T1000 (cell line): ENCODE measurements at places on chromosomes 1 and 21.
A peak's percentile ranks its signal among the peaks of the same experiment; 100 is the strongest.

- no peak for DNase-seq
Measured at GRCh38 chr1:38246955-38247952, 200.7 kb upstream of the POU3F1 start.

DNA sequence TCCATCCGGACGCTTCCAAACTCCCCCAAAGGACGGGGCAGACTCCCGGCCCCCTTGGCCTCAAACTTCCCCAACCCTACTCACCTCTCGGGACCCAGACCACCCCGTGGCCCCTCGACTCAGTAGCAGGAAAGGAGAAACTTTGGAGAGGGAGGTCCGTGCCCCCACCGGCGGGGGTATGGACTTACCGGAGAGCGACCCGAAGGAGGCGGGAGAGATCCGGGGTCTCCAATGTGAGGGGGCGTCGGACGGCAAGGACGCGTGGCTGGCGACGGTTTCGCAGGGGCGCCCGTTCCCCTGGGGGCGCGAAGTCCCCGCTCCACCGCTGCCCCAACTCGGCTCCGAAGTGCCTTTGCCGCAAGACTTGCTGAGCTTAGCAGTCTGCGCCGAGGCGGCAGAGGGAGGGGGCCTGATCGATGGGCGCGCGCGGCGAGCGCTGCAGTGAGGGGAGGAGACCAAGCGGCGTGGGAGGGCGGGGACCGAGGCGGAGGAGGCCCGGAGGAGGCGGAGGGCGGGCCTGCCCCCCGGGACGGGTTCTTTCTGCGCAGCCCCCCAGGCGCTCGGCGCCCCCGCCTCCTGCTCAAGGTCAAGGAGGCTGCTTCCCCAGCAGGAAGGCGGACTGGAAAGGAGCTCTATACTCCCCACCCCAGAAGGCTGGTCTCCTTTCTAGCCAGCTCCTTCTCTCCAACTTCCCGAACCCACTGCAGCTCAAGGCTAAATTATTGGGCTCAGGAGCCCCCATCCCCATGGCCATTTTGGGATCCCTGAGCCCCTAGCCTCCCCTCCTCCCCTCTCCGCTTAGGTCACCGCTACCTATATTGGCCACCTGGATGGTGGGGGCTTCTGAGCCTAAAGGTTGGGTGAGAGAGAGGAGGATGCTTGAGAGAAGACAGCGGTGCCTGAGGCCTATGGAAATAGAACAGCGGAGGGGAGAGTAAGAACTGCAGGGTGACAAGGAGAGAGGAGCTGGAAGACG lies at the start of gene SYT2:
TSS of gene SYT2 (minus strand) at position 385 of the 976 bp plus-strand sequence. CDS start 104,682 bp downstream, outside the sequence.
- DNase-seq = no peak

DNA sequence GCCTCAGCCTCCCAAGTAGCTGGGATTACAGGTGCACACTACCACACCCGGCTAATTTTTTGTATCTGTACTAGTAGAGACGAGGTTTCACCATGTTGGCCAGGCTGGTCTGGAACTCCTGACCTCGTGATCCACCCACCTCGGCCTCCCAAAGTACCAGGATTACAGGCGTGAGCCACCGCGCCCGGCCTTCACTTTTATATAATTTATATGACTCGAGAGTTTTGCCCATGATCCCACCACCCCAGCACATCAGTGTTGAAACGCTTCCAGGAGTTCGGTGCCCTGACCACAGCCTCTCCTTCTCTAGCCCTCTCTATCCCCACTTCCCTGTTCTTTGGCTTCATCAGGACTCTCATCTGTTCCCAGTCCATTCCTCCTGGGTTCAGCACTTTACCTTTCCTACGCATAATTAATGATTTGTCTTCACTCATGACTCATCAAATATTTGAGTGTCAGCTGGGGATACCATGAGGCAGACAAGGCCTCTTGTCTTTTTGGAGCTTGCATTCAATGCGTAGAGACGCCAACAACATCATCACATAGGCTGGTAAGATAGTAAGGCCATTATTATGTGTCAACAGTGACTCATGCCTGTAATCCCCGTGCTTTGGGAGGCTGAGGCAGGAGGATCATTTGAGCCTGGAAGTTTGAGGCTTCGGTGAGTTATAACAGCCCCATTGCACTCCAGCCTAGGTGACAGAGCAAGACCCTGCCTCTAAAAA lies 1.4 kb downstream of the PMF1 start:
- peak; percentile 10 for DNase-seq

DNA sequence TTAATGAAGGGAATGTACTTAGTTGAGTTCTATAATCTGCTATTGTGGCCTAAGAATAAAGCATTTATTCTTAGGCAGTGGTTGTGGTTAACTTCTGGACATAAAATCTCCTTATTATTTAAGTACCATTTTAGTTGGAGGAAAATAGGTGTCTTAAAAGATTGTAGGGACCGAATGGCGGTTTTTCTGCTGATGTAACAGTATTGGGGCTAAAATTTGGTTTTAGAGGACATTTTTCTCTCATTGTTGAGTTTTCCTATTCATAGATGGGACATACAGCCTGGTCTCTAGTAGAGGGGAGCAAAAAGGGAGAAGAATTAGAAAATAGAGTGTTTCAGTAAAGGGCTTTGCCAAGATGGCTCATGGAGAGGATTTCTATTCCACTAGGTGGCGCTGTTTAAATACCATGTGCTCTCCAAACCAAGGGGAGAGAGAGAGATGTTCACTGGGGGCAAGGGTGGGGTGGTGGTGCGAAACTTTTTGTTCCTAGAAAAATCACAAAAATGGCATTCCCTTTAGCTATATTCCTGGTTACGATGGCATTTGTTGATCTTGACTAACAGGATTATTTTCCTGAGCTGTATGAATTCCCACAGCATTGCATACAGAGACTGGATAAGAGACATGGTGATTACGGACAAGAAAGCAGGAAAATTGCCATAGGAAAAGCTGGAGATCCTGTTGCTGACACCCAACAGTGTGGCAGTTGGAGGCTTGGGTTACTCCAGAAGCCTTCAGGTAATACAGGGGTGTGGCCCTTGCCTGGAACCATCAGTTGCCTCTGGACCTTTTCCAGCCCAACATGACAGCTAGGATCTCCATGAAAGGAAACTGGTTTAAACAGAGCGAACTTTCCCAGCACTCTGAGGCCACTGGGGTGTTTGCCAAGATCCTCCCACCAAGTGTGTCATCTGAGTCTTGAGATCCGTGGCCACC lies 18.2 kb upstream of the FCGR2A start:
- no peak for DNase-seq

DNA sequence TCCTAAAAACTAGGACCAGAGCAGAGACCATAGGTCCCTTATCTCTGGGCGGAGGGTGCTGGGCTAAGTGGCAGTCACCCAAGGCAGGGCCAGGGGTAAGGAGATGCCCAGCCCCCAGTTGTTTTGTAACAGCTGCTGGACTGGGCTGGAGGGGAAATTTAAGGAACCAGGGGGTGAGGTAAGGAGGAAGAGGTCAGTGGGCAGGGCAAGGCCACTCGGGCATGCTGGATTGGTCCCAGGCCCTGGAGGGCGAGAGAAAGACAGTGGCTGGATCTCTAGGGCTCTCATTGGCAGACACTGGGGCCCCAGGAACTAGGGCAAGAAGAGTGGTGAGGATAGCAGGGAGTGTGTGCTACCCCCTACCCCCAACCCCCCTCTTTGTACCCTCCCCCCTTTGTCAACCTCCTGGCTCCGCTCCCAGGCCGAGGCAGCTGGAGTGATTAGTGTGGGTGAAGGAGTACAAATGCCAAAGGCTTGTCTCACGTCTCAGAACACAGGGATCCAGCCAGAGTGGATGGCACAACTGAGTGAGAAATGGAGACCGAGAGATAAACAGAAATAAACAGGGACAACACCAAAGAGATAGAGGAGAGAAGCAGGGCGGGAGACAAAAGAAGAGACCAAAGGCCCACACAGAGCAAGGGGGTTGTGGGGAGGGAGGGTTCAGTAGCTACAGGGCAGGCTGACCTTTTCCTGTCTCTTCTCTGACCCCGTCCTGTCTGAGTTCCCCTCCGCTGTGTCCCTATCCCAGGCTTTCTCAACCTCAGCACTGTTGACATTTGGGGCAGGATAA lies 20.5 kb upstream of the THRAP3 start:
- DNase-seq = no peak

DNA sequence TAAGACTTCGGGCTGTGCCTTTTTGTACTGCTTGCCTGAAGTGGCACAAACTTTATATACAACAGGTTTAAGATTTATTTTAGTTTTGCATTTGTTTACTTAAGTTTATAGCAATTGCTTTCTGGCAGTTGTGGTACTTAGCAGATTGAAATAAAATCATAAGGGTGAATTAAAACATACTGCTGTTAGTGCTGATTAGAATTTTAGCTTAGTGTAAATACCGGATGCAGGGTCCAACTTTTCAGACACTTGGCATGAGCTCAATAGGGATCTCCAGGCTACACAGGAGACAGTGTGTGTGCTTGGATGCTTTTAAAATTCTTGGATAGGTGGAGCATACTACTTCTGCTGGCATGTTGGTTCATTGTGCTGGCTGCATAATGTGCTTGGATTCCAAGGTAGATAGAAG lies 159.6 kb downstream of the NFIA start:
- DNase-seq = no peak

DNA sequence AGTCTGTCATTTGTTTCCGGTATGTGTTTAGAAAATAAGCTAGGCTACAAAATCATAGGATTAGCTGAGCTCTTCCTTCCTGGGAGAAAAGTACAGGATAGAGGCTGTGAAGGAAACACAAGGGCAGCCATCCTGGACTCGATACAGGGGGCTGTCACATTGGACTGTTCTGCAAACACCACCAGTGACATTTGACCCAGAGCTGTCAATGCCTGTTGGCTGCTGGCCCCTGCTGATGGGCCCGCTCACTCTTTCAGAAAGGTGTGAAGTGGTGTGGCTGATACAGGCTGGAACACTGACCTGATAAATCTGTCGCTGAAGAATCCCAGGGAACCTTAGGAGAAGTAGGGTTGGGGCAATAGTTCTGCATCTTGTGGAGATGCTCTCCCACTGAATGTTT lies 183.1 kb downstream of the RHOU start:
- no peak for DNase-seq

DNA sequence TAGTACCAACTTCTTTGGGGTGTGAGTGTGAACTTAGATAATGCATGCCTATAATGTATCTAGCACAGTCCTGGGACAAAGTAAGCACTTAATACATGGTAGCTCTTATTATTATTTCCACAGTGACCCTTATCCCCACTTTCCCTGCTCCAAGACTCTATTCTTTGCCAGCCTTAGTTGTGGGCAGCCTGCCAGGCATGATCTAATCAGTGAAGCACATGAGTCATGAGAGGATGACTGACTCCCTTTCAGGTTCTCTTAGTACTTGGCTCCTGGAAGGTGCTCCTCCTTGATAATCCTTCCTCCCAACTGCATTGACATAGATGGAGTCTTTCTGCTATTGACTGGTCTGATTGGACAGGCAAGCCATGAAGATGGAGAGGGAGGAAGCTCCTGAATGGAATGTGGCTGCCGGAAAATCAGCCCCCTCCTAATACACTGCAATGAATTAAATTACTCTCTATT lies 17.4 kb upstream of the GNG12 start:
- peak; percentile 56 for DNase-seq

GRCh38 chr1:214638997-214639396 lies 36.0 kb downstream of the CENPF start:
- no peak for DNase-seq

- no peak for DNase-seq
Measured at GRCh38 chr1:222109836-222110235, 367.9 kb upstream of the DUSP10 start.

DNA sequence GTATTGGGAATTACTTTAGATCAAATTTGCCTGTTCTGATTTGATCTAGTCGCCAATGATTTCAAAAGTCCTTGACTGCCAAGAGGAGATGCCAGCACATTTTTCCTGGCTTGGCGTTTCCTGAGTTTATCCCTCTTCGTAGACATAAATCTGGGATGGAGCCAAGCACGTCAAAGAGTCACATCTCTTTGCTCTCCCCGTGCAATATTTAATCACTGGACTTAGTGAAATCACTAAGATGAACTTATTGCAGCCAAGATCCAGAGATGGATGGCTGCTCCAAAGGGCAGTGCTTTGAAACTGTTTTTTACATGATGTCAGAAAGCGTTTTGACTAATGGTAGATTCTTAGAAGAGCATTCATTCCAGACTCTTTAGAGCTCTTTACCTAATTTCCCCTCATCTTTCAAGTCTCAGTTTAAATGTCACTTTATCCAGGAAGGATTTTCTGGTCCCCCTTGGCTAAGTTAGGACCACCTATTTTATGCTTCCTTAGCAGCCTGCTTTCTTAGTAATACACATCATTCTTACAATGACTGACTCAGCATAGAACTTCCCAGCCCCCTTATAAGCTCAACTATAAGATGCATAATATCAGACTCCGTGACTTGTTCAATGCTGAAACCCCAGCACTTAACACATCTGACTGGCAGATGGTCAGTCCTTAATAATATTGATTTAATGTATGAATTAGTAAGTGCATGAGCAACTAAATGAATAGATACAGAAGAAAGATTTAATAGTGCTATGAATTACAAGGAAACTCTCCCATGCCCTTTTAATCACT lies 94.4 kb upstream of the GREM2 start:
- DNase-seq = no peak

DNA sequence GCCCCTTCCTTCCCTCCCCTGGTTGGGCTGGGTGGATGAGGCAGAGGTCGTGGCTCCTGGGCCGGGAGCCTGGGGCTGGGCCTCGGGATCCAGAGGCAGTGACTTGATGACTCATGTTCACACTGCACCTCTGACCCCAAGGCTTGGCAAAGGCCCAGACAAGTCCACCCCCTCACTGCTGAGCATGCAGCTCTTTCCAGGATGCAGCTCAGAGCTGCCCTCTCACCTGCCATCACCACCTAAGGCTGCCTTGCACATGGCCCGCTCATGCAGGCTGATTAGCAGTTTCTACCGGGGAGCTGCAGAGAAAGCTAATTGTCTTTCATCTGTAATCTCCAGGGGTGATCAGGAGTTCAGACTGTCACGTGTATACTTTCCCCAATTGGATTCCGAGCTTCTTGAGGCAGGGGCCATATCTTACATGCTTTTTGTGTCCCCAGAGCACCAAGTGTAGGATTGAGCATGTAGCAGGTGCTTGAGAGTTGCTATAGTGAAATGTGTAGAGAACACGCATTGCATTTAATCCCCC lies 62.1 kb downstream of the LRRN2 start:
- no peak for DNase-seq

GRCh38 chr1:9241891-9242290 lies 7.3 kb downstream of the H6PD start:
- no peak for DNase-seq

GRCh38 chr21:33558777-33559421 lies 16.1 kb downstream of the SON start:
- no peak for DNase-seq
